Transverse colon (tissue), 4 donors: ENCODE measurements at places on chromosomes 11 and 22. TPM values are rescaled to one million over a fixed set of nuclear protein-coding genes. Genes with fewer than 3 reads are reported as not detected.

GRCh38 chr11:120795185-120795584 is 228.7 kb upstream of the TBCEL start:
- DNase-seq, result no peak

- no peak for DNase-seq
Measured at GRCh38 chr11:129592191-129592590, 216.5 kb downstream of the BARX2 start.

DNA sequence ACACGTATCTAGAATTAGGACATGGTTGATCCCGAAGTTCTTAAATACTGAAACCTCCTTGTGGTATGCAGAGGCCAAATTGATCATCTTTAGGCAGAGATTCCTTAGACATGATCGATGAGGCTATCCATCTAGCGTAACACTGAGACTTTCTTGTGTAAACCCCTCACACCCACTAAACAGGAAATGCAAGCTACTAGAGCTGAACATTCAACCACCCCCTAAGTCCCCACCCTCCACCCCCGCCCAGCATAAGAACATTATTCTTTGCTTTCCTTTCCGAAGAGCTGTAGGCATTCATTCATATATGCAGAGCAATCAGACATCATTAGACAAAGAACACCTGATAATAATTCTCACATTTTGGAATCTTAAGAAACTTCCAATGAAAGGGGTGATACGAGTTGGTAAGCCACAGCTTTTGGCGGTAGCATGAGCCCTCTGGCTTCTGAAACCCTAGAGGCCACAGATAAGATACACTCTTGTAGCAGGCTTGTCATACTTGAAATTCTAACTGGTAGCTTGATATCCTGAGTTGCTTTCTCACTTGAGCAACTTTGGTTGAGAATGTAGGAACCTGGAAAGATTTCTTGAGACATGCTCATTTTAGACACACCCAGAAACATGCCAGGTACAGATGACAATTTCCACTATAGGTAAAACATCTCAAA is 42.2 kb downstream of the FLI1 start:
- no peak for DNase-seq

DNA sequence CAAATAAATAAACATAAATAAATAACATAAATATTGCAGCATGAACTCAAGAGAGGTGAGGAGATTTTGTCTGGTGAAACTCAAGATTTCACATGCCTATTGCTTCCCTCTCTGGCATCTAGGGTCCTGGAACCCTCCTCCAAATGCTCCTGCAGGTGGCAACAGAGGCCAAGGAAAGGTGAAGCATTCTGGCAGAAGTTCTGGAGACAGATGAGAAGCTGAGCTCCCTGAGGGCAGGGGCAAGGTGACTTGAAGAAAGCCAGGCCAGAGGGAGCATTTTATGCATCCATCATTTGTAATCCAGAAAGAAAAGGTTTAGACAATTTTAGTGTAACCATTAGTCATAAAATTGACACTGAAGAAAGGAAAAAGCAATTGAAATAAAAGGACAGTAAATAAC is 64.9 kb downstream of the ENDOD1 start:
- peak; percentile 62 for DNase-seq

- no peak for DNase-seq
Measured at GRCh38 chr11:110027627-110028371, 65.4 kb upstream of the ZC3H12C start.

- DNase-seq, result no peak
Measured at GRCh38 chr11:63770763-63771162, 2.2 kb upstream of the ZFTA start.

DNA sequence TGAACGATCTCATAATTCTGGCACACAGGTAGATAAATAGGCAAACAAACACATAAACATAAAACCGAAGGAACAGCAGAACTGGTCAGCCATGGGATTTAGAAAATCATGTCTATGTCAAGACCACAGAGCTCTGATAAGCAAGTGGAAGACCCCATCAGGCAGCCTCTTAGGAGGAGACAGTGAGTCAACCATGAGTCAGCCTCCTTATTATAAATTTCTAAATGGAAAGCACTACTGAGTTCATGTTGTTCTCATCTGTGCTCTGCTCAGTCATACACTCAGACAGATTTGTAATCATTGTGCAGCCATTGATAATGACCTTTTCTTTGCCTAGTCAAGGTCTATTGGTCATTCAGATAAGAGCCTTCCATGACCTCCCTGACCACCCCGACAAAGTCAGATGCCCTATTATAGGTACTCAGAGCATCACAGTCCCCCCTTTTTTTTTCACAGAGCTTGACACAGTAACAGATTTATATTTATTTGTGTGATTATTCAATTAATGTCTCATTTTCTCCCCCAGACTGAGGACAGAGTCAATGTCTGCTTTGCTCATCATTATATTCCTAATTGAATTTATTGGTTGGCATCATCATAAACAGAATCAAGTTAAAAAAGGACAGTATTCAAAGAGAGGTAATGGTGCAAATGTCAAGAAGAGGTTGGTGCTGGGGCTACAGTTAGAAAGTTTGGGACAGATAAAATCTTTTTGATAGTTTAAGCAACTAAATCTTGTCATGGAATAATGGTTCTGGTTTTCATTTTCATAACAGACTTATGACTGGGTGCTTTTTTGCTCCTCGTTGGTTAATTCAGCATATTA is 579.7 kb upstream of the CCDC90B start:
- no peak for DNase-seq

UQCC3 gene
- 26.2 TPM for total RNA-seq
